ENCODE measurements at places on chromosomes 3 and 15.
A peak's percentile ranks its signal among the peaks of the same experiment; 100 is the strongest.

DNA sequence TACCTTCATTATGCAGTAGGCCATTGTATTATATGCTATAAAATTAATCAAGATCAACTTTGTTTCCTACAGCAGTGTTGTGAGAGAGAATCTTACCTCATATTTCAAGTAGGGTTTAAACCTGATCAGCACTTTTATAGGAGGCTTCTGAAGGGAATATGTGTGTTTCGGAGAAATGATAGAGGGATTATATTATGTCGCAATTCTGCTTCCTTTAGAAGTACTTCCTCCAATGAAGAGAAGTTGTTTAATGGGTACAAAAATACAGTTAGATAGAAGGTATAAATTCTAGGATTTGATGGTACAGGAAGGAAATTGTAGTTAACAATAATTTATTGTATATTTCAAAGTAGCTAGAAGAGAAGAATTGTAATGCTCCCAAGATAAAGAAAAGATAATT is 54.9 kb downstream of the NSUN3 start:
- no peak for DNase-seq

DNA sequence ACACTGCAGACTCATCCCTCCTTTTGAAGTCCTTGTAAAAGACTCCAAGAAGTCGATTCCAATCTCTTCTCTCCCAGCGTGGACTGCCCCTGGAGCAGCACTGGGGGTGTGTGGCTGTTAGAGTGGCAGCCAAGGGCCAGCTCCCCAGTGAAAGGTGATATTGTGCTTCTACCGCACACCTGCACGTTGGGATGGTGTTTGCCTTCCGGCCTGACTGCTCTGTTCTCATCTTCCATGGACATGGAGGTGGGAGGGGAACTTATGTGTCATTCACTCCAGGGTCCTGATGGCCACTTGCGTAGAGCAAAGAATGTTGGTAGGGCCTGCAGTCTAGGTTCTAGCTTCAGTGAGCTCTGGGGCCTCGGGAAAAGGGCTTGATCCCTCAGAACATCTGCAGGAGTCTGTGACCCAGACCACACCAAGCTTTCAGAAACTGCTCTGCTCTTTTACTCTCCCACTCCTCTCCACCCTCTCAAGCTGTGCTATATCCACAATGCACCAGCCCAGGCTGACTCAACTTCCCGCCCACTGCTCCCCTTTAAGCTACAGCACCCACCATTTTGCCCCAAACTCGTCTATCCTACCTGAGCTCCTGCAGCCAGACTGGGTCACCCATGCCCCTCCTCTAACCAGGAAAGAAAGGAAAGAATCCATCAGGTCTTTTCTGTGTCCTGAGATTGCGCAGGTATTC is 31.3 kb downstream of the LIPC start:
- DNase-seq: peak; percentile 78

DNA sequence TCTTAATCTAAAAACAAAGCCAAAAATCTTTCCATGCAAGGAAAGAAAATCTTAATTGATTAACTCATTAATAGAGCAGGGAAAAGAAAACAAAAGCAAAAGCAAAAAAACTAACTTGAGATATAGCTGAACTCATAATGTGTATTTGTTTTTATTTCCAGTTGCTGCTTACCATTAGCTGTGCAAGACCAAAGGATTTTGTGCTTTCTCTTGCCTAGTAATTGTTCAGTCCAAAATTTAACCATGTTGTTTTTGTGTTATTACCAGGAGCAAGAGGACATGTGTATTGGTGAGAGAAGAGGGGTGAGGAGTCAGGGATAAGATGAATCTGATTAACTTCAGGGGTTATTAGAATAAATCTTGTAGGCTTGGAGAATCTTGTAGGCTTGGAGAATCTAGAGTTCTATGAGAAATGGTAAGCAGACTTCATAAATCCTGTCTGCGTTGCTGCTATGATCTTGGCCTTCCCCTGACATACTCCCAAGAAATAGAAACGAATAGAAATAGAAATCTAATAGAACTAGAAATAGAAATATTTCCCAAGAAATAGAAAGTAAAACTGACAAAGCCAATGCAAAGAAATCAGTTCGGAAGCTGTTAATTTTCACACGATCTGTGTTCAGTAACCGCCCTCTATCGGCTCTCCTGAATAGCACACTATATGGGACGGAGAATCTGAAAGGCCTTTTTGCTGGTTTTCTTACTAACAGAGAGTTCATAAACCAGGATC is 72.6 kb upstream of the TNFSF10 start:
- DNase-seq: peak; percentile 10

GRCh38 chr3:142664819-142665218 is 59.0 kb upstream of the TRPC1 start:
- DNase-seq: no peak

GRCh38 chr3:45343947-45344346 is 44.4 kb upstream of the LARS2 start:
- DNase-seq: no peak

DNA sequence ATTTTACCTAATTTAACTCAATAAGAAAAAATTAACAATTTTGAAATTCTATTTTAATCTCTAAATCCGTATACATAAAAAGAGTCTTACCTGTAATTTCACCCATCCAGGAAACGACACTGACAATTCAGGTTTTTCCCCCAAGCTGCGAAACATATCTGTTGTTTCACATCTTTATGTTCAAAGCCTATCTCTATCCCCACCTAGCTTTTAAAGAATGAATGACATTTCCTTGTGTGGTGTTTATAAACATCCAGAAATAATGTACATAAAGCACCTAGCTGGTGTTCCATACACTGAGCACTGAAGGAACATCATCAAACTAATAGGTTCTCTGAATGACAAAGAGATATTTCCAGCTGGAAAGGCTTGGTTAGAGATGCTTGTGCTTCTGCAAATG is 867.8 kb downstream of the SQOR start:
- DNase-seq: no peak

- peak; percentile 59 for DNase-seq
Observed at GRCh38 chr3:141828890-141829289, 47.6 kb upstream of the ATP1B3 start.

GRCh38 chr3:39668420-39668819 is 141.0 kb upstream of the MYRIP start:
- DNase-seq: peak; percentile 29

GRCh38 chr3:38606561-38606960 is 42.9 kb downstream of the SCN5A start:
- no peak for DNase-seq

- DNase-seq: no peak
Observed at GRCh38 chr3:53491276-53491675, 3.1 kb upstream of the CACNA1D start.

DNA sequence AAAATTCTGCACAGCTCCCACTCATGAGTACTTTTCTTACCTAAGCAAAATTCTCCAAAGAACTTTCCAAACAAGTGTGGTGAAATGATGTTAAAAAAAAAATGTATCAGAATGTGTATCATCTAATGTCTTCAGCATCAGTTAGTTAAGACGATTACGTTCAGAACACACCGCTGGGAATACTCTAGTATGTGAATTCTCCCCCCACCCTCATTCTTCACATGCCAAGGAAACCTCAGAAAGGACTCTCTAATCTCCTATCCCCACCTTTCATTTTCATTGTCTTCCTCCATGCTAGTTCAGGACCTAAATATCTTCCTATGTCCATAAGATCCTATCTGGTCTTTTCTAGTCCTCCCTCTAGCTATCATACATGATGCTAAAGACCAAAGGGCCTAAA is 457.4 kb downstream of the SHQ1 start:
- DNase-seq: no peak

GRCh38 chr15:62244762-62245161 is 79.7 kb upstream of the C2CD4B start:
- no peak for DNase-seq

- no peak for DNase-seq
Observed at GRCh38 chr3:186959029-186959624, 28.8 kb downstream of the ST6GAL1 start.

GRCh38 chr15:49430046-49430445 is 7.0 kb downstream of the FGF7 start:
- DNase-seq: no peak

DNA sequence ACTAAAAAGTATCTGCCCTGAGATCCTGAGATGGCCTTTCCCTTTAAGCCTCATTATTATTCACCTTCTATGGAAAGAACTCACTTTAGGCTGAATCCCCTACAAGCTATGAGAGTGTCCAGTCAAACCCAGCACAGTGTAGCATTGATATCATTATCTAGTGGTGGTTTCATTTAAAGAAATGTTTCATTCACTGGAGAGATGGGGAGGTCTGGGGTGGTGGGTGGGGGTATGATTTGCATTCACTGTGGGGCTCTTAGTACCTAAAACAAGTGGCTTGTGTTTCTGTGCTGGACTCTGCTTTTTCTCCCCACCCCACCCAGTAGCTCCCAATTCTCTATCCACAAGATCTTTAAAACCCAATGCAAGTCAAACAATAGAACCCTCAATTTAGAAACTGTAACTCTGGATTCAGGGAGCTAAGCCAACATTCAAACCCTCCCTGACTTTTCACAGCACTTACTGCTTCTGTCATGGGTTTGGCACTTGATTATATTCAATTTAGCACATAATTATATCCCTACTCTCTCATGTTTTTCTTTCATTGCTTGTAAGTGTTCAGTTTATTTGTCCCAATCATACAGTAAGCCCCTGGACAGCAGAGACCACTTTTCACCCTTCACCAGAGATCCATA is 310.5 kb upstream of the THBS1 start:
- no peak for DNase-seq

Measured in NCI-H510A treated with DMSO at 0.1 percent for 48 hours (cell line).